ENCODE measurements at places on chromosomes 4 and X.

DNA sequence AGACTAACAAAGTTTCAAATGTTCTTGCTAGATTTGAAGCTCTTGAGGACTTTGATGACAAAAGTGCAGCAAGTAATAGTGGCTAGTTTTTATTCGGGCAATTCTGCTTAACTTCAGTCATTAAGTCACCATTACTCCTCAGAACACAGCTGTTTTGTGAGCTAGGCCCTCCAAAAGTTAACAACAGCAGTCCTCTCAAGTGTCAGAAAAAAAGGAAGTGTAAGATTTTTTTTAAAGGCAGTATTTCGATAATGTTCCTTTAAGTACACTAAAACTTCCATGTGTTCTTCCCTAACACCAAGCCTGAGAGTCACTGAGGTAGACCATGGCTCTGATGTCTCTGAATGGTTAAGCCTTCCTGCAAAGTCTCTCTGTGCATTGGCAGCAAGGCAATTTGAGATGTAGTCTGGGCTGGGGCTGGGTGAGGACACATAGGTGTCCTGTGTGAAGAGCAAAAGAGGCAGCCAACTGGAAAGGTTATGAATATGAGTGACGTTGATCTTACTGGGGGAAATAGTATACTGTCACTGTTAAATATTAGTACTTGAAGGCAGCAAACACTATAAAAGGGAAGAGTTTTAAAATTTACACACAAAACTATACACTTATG lies 174.0 kb upstream of the MAP3K15 start:
- DNase-seq, result no peak

DNA sequence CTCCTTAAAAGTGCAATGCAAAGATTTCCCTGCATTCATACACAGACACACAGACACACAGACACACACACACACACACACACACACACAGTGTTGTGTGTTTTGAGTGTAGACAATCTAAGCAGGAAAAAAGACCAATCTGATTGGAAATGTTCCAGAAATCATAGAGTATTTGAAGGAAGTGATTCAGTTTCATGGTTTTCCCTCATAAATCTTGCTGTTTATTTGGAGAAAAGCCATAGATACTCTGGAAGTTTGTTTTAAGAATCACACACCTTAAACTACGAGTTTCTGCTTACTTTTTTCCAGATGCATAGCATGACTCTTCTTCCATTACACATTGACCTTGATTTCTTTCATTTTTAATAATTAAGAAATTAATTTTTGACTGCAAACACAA lies 298.5 kb upstream of the BMP3 start:
- no peak for DNase-seq

GRCh38 chr4:151443752-151444151 lies 34.8 kb downstream of the FHIP1A start:
- no peak for DNase-seq

- no peak for DNase-seq
These were observed 113.3 kb upstream of the H2AZ1 start for GRCh38 chr4:100063355-100063754.

GRCh38 chrX:63930140-63930539 lies 145.1 kb upstream of the ARHGEF9 start:
- DNase-seq, result no peak

GRCh38 chrX:143648705-143649104 lies 12.8 kb upstream of the SLITRK4 start:
- no peak for DNase-seq

DNA sequence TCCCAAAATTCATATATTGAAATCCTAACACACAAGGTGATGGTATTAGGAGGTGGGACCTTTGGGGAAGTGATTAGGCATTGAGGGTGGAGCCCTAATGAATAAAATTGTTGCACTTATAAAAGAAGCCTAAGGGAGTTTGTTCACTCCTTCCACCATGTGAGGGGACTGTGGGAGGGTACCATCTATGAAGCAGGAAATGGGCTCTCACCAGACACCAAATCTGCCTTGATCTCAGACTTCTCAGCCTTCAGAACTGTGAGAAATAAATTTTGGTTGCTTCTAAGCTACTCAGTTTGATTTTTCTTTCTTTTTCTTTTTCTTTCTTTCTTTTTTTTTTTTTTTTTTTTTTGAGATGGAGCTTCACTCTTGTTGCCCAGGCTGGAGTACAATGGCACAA lies 116.2 kb upstream of the GPC3 start:
- no peak for DNase-seq

GRCh38 chr4:8769645-8770517 lies 101.8 kb downstream of the HMX1 start:
- DNase-seq, result no peak

DNA sequence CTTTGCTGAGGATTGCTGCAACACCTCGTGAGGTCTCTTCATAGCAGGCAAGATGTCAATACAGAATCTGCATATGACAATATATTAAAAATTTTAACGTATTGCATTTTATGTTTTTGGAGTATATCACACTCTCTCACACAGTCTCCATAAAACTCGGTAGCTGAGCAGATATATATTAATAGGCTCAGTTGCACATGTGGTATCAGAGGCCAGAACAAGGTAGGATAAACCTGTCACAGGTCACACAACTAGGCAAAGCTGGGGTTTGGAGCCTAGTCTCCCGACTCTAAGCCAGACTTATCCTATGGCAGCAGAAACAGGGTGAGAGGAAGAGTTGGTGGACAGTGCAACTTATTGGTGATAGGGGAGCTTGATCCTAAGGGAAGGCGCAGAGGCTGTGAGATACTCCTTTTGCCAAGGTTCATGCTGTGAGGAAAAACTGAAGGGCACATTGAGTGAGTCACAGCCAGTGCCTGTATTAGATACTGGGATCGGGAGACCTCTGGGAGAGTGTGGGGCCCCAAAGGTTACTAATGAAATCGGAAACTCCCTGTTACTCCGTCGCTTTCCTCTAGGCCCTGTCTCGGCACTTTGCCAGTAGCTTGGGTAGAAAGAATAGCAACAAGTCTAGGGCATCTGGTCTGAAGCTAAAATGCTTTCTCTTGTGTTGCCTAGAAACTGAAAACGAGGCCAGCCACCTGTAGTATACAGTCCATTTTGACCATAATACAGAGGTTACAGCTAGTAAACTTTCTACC lies 195.7 kb downstream of the ARHGAP10 start:
- no peak for DNase-seq

DNA sequence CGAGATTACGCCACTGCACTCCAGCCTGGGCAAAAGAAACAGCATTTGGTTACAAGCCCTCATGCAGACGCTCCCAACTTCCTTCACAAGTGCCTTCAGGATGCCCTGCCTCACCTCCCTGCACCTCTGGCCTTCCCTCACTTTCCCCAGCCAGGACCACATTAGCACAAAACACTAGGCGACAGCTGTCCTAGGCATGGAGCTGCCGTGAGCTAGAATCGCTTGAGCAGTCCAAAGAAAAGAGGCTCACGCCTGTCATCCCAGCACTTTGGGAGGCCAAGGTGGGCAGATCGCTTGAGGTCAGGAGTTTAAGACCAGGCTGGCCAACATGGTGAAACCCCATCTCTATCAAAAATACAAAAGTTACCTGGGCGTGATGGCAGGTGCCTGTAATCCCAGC lies 15.8 kb downstream of the RNF212 start:
- DNase-seq, result no peak

- DNase-seq, result no peak
These were observed 1089.8 kb downstream of the FAT4 start for GRCh38 chr4:126404549-126404948.

DNA sequence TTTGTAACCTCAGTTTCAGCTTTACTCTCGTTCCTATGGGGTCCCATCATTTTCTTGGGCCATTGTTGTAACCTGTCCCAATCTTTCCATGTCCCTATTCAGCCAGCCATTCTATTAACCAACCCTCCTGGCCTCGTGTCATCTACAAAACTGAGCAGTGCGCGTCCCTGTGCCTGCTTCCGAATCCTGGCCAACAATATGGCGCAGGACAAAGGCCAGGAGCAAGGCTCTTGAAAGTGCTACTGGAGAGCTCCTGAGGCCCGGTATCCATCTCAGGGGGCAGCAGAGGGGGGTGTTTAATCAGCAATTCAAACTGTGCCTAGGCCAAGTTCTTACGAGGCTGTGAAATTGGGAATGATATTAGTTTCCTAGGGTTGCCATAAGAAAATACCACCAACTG lies 41.2 kb upstream of the APLN start:
- DNase-seq, result no peak

- DNase-seq, result no peak
These were observed 238.8 kb downstream of the KCNIP4 start for GRCh38 chr4:21709761-21710160.

DNA sequence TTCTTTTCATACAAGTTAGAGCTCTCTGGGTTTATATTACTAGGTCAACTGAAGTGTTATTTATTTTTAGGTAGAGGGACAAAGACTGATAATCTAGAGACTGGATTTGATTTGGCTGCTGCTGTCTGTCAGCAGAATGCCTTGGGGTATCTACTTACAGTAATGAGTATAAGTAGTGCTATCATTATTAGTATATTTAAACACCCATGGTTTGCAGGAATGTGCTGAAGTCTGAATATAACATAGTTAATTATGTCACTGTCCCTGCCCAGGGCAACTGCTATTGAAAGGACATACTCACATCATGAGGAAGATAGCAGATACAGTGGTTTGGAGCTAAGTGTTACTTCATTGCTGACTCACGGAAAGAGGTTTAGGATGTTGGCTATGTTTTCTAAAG lies 76.2 kb downstream of the PRRG1 start:
- DNase-seq, result no peak

GRCh38 chrX:40996886-40997530 lies 88.2 kb upstream of the USP9X start:
- peak; percentile 45 for DNase-seq

GRCh38 chr4:5026371-5026770 lies 7.1 kb upstream of the CYTL1 start:
- DNase-seq, result no peak

GRCh38 chr4:117093571-117093970 lies 8.2 kb upstream of the TRAM1L1 start:
- DNase-seq, result no peak

DNA sequence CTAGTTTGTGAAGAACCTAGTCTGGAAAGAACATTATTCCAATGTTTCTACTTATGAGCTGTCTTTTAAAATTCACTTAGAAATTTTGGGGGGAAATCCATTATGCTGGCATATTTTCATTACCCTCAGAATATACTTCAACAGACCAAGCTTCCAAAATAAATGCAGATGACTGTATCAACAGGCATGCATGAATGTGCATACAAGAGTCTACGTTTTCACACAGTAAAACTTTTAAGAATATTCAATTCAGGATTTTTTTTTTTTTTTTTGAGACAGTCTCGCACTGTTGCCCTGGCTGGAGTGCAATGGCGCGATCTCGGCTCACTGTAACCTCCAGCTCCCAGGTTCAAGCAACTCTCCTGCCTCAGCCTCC lies 49.7 kb downstream of the ABCG2 start:
- DNase-seq, result no peak

DNA sequence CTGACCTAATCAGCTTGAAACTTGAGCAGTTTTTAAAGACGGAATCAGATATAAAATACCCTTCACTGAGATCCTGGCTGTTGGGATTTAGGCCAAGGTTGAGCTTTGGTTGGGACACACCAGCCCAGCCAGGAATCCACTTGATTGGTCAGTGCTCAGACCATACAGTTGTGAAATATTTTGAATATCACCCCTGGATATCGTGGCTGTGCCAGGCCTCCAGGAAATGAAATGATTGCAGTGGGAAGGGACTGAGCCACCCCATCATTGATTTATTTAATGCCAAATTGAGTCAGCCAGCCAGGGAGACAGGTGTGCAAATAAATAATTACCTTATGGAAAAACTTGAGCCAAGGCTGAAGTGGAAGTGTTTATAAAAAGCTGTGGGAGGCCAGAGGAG lies 128.4 kb upstream of the SCML1 start:
- no peak for DNase-seq

DNA sequence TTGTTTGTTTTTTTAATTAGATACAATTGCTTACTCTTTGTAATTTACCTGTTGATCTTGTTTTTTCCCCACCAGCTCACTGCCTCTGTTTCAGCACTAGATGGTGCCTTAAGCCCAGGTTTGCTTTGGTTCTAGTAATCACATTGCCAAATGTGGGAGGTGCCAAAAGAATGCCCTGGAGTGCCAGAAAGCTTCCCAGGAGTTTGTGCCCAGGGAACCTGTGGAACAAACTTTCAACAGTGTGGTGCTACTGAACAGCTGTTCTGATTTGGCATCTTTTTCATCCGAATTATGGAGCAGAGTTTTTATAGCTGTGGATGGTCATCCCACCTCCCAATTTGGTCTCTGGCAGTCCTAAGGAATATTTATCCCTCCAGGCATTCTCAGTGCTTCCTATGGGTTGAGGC lies 1000.7 kb downstream of the STIM2 start:
- no peak for DNase-seq

DNA sequence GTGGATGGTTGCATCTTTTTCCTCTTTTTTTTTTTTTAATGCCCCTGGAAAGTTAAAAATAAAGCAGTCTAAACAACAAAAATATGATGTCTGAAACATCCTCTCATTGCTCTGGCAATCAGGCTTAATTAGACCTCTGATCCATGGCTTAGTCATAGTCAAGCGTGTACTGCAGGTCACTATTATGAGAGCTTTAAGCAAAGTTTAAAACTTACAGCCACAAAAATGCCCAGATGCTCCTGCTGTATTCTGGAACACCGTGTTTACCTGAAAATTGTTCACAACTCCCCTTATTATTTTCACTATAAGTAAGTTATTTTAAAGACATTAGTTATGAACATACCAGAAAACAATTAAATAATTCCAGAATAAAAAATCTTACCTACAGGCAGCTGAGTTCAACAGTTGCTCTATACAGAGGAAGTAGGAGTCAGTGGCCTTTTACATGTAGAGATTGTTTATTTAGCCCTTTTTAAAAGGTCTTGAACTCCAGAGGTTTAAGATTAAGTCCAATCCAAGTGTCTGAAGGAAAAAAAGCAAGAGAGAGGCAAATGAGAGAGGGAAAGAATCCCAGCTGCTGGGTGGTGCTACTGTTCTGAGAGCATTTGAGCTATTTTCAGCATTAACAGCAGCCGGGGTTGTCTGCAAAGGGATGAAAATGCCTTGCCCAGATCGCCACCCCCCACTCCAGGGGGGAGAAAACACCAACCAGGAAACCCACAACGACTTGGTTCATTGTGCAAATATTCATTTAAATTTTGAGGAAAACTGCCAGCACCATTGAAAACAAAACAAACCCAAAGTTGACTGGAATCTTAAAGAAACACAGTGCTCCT lies 36.9 kb downstream of the SORBS2 start:
- peak; percentile 78 for DNase-seq

DNA sequence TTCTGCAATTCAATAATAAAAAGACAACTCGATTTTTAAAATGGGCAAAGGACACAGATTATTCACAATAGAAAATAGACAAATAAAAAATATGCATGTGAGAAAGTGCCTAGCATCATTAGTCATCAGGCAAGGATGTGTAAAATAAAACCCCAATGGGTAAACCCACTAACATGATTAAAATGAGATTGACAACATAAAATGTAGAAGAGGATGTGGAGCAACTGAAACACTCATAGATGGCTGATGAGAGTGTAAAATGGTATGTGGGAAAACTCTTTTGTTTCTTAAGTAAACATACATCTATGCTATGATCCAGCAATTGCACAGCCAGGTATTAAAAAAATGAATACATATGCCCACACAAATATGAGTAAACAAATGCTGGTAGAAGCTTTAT lies 177.6 kb downstream of the IQCM start:
- peak; percentile 55 for DNase-seq

- no peak for DNase-seq
These were observed 3.5 kb downstream of the SPINK2 start for GRCh38 chr4:56817840-56818491.

- DNase-seq, result no peak
These were observed 546.6 kb downstream of the PCDH18 start for GRCh38 chr4:136985683-136986082.

- no peak for DNase-seq
These were observed 37.0 kb downstream of the STK26 start for GRCh38 chrX:132059973-132060540.

All from GM04503 (cell line).